SW 1271 (cell line): ENCODE measurements at places on chromosomes 2 and 18.

- no peak for DNase-seq
Observed at GRCh38 chr18:62938006-62938405, 222.7 kb downstream of the PHLPP1 start.

- no peak for DNase-seq
Observed at GRCh38 chr2:149538138-149538833, 49.3 kb downstream of the MMADHC start.

DNA sequence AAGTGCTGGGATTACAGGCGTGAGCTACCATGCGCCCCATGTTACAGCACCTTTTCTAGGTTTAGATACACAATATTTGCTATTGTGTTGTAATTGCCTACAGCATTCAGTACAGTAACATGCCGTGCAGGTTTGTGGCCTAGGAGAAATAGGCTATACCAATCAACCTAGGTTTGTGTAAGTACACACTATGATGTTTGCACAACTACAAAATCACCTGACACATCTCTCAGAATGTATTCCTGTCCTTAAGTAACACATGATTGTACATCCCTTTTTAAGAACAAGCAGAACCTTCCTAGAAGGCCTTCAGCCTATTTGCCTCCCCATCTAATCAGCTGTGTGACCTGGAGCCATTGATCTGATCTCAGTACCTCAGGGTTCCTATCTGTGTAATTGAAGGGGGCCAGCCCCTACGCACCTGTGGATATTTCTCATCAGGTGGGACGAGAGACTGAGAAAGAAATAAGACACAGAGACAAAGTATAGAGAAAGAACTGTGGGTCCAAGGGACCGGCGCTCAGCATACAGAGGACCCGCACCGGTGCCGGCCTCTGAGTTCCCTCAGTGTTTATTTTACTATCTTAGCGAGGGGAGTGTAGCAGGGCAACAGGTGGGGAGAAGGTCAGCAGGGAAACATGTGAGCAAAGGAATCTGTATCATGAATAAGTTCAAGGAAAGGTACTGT is 18.7 kb upstream of the TMBIM1 start:
- no peak for DNase-seq

DNA sequence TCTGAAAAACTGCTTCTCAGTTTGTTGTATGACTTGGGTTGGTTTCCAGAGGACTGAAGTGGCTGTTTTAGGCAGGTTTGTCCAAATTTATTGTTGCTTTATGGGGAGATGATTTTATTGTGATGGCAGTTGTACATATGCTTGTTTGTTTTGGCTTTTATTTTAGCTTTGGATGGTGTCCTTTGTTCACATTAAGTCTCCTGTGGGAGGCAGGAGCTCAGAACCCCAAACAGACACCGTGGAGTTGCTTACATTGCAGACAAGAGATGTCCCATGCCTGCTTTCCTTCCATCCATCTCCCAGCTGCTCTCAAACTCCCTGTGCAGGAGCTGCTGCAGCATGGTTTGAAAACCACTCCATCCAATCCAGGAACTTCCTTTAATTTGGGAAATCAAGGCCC is 414.7 kb downstream of the LPIN1 start:
- no peak for DNase-seq

GRCh38 chr2:225158360-225158759 is 116.1 kb upstream of the DOCK10 start:
- DNase-seq = no peak

GRCh38 chr2:215835231-215835630 is 178.1 kb downstream of the MREG start:
- no peak for DNase-seq

DNA sequence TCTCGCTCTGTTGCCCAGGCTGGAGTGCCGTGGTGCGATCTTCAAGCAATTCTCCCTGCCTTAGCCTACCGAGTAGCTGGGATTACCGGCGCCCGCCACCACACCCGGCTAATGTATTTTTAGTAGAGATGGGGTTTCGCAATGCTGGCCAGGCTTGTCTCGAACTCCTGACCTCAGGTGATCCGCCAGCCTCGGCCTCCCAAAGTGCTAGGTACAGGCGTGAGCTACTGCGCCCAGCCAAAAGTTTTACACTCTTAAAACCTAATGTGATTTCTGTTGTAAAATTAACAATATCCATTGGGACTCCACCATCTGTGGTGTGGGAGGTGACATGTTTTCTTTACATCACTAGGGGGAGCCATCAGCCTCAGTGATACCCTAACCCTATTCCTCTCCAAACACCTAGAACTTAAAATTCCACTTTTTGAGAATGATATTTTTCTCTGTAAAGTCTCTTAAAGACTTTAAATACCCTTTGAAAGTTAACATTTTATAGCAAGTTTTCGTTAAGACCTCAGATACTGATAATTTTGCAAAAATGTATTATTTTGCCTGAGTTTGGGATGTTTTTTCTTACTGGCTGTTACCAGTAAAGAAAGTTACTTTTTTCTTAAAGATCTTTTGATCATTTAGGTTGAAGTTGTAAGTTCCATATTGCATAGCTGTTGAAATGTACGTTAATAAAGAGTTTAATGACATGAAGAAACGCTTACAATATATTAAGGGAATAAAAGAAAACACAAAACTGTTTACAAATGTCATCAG is 11.6 kb upstream of the EIF2AK2 start:
- DNase-seq = no peak
